Ovary (tissue), 10 donors: ENCODE measurements at places on chromosomes 13 and 19.

GRCh38 chr13:67193979-67194378 lies 36.2 kb downstream of the PCDH9 start:
- no peak for DNase-seq

GRCh38 chr19:20416661-20417060 lies 148.9 kb downstream of the ZNF737 start:
- no peak for DNase-seq

DNA sequence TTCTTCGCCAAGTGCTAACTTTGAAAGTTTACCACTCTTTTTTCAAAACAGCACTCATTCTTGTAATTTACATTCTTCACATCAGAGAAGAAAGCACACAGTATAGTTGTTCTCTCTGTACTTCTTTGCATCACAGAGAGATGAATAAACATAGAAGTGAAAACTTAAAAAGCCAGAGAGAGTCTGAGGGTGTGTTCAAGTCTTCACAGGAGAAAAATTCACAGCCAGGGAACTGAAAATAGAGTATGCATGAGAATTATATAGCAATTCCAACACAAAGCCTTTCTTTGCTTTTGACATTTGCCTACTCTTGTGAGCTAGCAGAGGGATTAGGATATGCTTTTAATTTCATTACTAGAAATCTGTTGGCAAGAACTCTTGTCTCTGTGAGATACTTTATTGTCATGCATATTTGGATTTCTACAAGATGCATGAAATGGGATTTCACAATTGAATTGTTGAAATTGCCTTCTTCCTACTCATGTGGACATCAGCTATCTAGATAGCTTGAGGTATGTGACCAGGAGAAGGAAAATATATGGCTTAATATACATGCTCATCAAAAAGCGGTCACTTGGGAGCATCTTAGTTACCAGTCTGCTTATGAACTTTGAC lies 166.1 kb downstream of the SLC7A1 start:
- no peak for DNase-seq

DNA sequence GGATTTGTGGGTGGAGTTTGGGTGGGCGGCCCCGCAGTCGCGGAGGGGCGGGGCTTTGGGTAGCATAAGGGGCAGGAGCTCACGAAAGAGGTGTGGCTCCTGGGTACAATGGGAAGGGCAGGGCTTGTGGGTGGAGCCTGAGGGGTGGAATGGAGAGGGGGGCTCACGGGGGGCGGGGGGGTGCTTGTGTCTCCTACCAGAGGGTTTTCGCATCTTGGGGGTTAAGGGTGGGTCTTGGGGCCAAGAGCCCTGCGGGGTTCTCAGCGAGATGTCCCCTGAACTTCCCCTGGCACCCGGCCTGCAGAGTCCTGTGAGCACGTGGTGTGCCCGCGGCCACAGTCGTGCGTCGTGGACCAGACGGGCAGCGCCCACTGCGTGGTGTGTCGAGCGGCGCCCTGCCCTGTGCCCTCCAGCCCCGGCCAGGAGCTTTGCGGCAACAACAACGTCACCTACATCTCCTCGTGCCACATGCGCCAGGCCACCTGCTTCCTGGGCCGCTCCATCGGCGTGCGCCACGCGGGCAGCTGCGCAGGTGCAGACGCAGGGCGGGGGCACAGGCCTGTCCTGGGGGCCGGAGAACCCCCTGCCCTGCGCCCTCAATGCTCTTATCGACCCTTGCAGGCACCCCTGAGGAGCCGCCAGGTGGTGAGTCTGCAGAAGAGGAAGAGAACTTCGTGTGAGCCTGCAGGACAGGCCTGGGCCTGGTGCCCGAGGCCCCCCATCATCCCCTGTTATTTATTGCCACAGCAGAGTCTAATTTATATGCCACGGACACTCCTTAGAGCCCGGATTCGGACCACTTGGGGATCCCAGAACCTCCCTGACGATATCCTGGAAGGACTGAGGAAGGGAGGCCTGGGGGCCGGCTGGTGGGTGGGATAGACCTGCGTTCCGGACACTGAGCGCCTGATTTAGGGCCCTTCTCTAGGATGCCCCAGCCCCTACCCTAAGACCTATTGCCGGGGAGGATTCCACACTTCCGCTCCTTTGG lies 5.1 kb downstream of the FSTL3 start:
- peak; percentile 82 for DNase-seq
